ENCODE measurements at places on chromosomes 13 and 19.

DNA sequence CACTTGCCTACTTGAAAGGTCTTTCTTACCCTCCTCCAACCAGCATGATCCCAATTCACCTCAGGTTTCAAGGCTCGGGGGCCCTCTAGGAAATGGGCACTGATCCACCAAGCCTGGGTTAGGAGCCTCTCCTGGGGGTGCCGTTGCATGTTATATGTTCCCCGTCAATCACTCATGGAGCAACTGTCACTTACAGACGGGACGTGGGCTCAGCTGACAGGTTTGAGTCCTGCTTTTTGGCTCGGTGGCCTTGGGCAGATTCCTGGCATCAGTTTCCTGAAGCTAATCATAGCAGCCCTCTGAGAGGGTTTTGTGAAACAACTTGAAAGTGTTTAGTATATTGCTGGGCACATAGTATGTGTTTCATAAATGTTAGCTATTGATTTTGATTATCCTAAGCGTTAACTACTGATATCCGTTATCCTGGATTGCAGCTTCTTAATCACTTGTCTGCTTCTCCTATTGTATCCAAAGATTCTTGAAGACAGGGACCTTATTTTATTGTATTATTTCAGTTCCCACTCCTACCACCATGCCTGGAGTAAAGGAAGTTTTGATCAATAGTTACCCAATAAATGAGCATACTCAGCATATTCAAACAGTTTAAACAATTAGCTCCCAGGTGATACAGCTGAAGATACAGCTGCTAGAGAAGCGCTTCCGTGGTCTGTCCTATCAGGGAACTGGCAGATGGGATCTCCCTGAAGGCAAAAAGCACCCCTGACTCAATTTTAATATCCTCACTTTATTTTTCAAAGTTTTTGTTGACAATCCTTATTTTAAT lies 57.9 kb downstream of the RFC3 start:
- H3K36me3 ChIP-seq = peaks cover 5% of the 10 kb centered on the region
- no peak overlapping the region for H3K27ac ChIP-seq
- no peaks in the 10 kb centered on the region for H3K4me1 ChIP-seq
- no peak for DNase-seq
- H3K27me3 ChIP-seq = no peaks in the 10 kb centered on the region

- DNase-seq = no peak
- no peaks in the 10 kb centered on the region for H3K4me1 ChIP-seq
These were observed 376.1 kb downstream of the LMO7 start for GRCh38 chr13:76012091-76012721.

- no peaks in the 10 kb centered on the region for H3K36me3 ChIP-seq
- H3K27me3 ChIP-seq = peaks cover 18% of the 10 kb centered on the region
- no peak for DNase-seq
- H3K4me1 ChIP-seq = no peaks in the 10 kb centered on the region
- no peak overlapping the region for H3K27ac ChIP-seq
These were observed 88.5 kb upstream of the C1QTNF9B start for GRCh38 chr13:23985839-23986238.

GRCh38 chr19:21704320-21704719 lies 63.1 kb downstream of the ZNF100 start:
- no peaks in the 10 kb centered on the region for H3K27me3 ChIP-seq
- no peaks in the 10 kb centered on the region for H3K4me1 ChIP-seq
- no peak for DNase-seq
- no peak overlapping the region for H3K4me3 ChIP-seq
- H3K27ac ChIP-seq = no peak overlapping the region

- DNase-seq = no peak
- H3K36me3 ChIP-seq = peaks cover 5% of the 10 kb centered on the region
- H3K27me3 ChIP-seq = no peaks in the 10 kb centered on the region
- no peak overlapping the region for H3K27ac ChIP-seq
These were observed 5.7 kb downstream of the SLC25A30 start for GRCh38 chr13:45412274-45413049.
